Stimulated activated CD4-positive, alpha-beta T cell treated with anti-CD3 and anti-CD28 coated beads, Interleukin-2, amount 100 ng/mL, for 24 hours (primary cell): ENCODE measurements at places on chromosomes 7 and 10.

DNA sequence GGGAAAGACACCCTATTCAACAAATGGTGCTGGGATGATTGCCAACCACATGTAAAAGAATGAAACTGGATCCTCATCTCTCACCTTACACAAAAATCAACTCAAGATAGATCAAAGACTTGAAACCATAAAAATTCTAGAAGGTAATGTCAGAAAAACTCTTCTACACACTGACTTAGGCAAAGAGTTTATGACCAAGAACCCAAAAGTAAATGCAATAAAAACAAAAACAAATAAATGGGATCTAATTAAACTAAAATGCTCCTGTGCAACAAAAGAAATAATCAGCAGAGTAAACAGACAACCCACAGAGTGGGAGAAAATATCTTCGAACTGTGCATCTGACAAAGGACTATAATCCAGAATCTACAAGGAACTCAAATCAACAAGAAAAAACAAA is 504.2 kb upstream of the MBL2 start:
- no peak for DNase-seq

DNA sequence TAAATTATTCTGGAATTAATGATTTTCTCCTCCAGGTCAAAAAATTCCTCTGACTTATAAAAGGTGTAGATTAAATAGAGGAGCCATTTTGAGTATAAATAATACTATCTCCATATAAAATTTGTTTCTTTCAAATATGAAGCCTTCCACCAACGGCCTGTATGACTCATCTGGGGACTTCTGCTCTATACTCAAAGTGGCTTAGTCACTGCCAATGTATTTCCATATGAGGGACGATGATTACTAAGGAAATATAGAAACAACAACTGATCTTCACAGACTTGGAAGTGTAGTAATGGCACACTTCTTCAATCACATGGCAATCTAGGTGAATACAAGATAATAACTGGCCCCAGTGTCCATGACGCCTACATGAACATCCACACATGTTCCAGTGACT is 335.6 kb upstream of the HGF start:
- no peak for DNase-seq

GRCh38 chr7:68309806-68310205 is 1288.5 kb upstream of the AUTS2 start:
- no peak for DNase-seq

DNA sequence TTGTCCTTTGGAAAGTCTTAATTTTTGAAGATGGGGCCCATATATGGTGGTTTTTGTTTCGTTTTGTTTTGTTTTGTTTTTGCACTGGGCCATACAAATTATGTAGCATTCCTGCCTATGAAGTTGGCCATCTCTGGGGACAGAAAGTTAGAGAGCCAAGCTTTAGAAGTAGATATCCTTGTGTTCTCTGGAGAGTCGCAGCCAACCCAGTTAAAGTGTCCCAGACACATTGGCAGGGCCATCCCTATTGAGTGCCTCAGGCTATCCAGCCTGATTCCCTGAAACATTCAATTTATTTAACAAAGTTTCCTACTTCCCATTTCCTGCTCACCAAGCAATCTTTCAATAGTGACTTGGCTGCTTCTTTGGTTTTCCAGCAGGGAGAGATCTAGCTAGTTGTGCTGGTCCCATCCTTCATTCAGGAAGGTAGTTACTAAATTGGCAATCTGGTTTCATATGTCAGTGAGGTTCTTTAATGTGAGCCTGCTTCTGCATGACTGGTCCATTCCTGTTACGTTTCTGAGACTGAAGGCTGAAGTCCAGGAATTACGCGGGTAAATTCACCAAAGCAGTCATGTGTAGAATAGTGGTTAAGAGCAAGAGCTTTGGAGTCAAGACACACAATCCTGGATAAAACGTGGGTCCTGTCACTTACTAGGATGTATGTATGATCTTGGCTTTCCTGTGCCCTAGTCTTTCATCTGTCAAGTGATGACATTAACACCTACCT is 49.3 kb upstream of the HBP1 start:
- DNase-seq = no peak

- no peak for DNase-seq
Observed at GRCh38 chr7:122674502-122674901, 24.4 kb downstream of the RNF133 start.

DNA sequence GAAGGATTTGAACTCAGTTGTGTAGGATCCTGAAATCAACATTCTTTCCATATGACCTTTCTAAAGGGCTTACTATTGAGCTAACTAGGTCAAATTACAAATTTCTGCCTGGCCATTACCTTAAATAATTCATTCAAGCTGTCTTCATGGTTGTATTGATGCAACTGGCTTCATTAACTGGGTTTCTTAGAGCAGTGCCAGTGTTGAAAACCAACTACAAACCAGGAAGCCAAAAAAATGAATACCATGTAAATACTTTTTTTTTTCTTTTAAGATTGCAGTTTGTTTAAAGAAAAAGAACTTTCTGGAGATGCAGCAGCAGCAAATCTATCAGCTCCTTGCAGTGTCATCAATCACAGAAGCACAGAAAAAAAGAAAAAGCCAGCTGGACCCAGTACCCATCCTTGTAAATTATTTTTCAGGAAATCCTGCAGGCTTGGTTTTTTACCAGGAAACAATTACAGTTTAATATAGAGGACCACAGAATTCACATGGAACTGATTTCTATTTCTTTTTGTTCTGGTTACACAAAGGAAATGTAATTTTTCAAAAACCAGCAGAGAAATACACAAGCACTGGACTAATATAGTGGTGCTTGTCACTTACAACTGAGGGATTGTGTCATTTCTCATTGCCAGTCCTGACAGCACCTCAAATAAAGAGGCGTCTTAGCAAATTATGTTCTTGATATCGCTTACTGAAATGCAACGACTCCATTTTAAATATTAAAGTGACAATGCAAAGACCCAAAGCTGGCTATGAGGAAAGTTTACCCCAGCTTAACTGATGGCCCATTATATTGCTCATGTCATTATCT is 131.9 kb downstream of the TMEM26 start:
- DNase-seq = no peak

- DNase-seq = no peak
Observed at GRCh38 chr10:93894516-93895378, 969 bp downstream of the SLC35G1 start.

GRCh38 chr7:14793151-14793550 is 109.4 kb downstream of the DGKB start:
- DNase-seq = no peak

DNA sequence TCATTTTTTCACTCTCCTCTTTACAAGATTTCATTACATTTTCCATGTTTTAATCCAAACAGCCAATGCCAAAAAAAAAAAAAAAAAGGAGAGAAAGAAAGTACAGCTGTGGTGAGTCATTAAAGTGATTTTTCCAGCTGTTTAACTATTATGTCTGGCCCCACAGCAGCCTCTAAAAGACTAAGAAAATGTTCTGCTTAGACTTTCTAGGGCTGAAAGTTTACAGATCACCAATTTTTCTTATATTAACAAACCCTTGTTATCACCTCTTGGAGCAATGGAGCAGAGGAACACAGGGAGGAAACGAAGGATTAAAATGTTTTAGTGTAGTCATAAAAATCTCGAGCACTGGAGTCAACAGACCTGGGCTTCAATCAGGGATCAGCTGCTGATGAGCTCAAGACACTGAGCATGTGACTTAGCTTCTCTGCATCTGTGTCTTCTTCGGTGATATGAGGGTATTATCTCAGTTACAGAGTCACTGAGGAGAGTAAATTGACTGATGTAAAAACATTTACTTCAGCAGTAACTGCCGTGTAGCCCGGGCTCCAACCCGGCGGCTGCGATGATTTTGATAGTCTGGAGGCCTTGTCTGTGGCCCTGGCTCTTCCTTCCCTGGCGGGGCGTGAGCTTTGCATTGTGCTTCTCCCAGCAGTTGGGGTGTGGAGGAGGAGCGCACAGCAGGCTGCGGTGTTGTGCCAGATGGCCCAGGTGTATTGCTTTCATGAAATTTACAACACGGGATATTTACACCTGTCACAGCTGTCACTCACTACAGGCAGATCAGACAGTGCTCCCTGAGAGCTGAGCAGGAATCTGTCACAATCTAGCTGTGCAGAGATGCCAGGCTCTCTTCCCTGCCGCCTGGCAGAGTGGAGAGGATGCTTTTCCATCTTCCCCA is 298.3 kb upstream of the FZD8 start:
- DNase-seq = no peak

DNA sequence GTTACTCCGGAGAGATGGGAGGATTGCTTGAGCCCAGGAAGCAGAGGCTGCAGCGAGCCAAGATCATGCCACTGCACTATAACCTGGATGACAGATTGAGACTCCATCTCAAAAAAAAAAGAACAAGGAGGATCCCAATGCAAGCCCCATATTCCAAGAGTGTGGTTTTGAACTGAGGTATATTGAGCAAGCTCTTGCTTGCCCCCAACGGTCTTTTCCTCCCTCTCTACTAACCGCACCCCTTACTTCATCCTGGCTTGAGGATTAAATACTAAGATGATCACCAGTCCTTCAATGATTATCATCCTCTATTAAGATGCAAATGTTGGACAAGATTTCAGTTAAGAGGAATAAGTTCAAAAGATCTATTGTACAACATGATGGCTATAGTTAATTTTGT is 12.5 kb upstream of the SRGN start:
- DNase-seq = no peak

- no peak for DNase-seq
Observed at GRCh38 chr10:119425102-119425880, 117.2 kb downstream of the RGS10 start.

GRCh38 chr10:46548498-46549090 is 7.9 kb downstream of the GPRIN2 start:
- no peak for DNase-seq

GRCh38 chr7:70426249-70426880 is 705.6 kb upstream of the GALNT17 start:
- no peak for DNase-seq

- no peak for DNase-seq
Observed at GRCh38 chr7:47710201-47710935, 128.5 kb upstream of the TNS3 start.

DNA sequence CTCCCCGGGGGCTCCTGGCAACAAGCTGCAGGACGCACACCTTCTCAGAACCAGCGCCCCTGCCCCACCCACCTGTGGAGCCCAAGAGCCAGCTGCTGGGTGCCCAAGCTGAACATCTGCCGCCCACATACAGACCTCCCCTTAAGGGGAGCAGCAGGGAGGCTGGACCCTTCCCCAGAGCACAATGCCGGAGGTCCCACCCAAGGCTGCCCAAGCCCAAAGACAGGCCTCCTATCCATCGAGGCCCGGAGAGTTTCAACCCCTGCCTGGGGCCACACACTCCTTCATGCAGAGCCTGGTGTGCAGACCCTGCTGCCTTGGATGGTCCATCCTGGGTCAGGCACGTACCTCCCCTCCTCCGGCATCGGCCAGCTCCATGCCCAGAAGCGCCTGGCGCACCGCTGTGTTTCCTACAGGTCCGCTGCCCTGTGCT is 48.7 kb downstream of the VIPR2 start:
- no peak for DNase-seq

DNA sequence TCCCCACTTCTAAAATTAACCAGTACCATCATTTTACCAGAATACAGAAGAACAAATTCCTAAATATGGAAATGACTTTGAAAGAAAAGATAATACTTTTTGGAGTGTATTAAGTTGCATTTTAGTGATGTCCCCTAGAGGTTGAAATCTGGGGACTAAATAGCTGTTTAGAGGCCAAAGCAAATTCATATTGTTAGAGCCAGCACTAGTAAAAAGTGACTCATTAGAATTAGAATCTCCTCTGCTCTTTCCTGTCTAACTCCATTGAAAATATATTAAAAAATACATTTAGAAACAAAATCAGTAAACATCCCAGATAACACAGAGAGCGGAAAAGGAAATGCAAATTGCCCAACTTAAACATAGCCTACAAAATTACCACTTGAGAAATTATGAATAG is 1189.6 kb upstream of the C7orf33 start:
- DNase-seq = no peak

- DNase-seq = no peak
Observed at GRCh38 chr7:78280276-78280675, 481.7 kb downstream of the PHTF2 start.

DNA sequence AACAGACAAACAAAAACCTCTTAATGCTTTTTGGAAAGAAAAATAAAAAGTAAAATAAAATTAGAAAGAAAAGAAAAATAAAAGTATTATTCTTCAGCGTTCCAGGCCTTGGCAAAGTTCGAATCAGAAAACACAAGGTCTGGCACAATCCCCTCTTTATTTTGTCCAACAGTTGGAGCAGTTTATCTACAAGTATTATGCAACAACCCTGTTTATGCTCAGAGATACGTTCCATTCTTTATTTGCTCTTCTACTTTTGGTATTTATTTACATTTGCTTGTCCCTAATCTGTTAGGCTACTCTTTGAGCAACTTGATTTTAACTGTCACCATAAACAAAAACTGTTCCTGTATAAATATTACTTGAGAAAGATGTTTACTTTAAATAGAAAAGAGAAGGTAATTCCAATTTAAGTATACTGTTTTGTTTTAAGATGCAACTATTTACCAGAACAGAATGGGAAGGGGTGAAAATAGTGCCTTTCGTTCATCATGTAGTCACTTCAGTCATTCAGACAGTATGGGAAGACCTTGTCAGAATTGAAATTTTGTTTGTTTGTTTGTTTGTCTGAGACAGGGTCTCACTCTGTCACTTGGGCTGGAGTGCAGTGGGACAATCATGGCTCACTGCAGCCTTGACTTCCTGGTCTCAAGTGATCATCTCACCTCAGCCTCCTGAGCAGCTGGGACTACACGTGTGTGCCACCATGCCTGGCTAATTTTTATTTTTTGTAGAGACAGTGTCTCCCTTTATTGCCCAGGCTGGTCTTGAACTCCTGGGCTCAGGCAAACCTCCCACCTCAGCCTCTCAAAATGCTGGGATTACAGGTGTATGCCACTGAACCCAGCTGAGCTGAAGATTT is 5.7 kb downstream of the PDK4 start:
- no peak for DNase-seq

GRCh38 chr10:86972613-86973380 is 4.5 kb downstream of the ADIRF start:
- no peak for DNase-seq

- DNase-seq = no peak
Observed at GRCh38 chr10:32149252-32149955, 93.2 kb upstream of the KIF5B start.

GRCh38 chr7:146654048-146654447 is 537.4 kb downstream of the CNTNAP2 start:
- DNase-seq = no peak

DNA sequence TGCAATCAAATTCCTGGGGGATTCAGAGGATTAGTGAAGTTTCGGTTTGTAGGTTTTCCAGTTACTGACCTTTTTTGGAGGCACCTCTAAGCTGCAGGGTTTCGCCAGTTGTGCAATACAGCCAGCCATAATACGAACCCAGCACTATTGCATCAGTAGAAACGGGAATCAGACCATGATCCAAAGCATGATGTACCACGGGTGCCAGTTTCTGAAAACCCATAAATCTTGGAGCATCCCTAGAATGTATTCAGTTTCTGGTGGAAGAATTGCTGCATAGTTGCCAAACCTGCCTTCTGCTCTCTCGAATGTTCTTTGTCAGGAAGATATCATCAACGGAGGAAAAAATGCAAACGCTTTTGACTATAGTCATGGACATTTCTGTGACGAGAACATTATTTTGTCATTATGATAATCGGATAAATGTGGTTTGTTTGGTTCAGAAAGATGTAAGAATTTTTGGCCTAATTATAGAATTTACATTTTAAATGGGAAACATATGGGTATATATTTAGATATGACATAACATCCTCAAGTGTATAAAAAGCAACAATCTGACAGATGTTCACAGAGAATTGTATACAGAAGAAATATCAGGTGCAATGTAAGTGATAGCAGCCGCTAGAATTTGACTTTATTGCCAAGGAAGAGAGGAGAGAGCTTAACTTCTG is 186.2 kb upstream of the PRKCQ start:
- no peak for DNase-seq

- no peak for DNase-seq
Observed at GRCh38 chr10:35392482-35393228, 56.3 kb downstream of the CCNY start.
